ENCODE measurements at places on chromosomes 2 and 18.
A peak's percentile ranks its signal among the peaks of the same experiment; 100 is the strongest.

- no peak for DNase-seq
Observed at GRCh38 chr2:84102274-84102673, 356.8 kb downstream of the SUCLG1 start.

DNA sequence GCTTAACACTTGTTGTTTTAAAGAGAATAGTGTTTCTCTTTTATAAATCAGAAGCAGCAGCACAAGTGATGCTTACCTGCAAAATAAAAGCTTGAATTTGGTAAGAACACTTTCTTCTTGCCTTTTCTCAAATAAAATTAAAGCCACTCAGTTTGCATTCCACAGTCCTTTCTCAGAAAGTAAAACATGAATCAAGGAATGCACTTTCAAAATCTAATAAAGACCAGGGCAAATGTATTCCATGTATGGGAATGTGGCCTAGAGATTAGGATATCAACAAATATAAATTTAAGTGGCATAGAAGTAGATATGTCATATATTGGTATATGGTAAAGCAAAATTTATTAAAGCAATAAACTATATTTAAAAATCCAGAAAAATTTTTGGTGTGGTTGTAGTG lies 352.8 kb downstream of the THSD7B start:
- no peak for DNase-seq

GRCh38 chr2:196851088-196851487 lies 41.9 kb upstream of the C2orf66 start:
- DNase-seq: no peak

GRCh38 chr2:191635333-191636234 lies 42.4 kb upstream of the NABP1 start:
- peak; percentile 47 for DNase-seq

GRCh38 chr2:200483729-200484198 lies 26.1 kb downstream of the KCTD18 start:
- DNase-seq: peak; percentile 58

- peak; percentile 47 for DNase-seq
Observed at GRCh38 chr2:216777637-216778273, 82.1 kb downstream of the TNP1 start.

- DNase-seq: no peak
Observed at GRCh38 chr2:235162082-235162836, 210.4 kb downstream of the SH3BP4 start.

DNA sequence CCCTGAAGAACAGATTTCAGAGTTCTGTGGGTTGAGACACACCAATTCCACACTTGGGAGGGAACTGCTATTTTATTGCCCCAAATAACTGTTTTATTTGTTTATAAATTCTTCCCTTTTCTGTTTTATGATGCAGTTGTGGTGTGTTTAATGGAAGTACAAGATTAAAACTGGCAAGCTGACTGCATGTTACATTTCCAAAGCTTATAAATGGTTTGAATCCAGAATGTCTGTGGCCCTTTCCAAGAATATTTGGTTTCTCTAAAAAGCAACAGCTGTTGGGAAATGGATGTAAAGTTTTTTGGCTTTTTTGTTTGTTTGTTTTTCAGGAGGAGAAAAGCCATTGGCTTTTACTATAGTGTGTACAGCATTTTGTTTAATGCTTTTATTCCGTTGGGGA lies 234.5 kb downstream of the MTX2 start:
- DNase-seq: no peak

- no peak for DNase-seq
Observed at GRCh38 chr18:3499501-3499900, 49.5 kb downstream of the TGIF1 start.

DNA sequence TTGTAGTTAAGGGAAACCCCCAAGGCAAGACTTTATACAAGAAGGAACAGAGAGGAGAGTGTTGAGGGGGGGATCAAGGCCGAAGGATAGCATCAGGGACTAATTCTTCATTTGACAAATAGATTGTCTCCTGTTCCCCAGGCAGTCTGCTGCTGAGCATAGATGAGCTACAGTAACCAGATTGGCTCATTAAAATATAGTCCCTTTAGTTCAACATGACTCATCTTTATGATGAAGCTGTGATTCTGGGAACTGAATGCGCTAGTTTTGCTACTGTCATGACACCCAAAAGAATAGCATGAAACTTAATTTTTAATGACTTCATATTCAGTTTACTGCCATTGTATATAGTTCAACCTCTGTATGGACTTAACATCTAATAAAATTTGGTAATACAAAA lies 35.5 kb downstream of the TMEFF2 start:
- DNase-seq: no peak

- no peak for DNase-seq
Observed at GRCh38 chr2:235352541-235352940, 141.3 kb upstream of the AGAP1 start.
